ENCODE measurements at places on chromosomes 1 and 21.

DNA sequence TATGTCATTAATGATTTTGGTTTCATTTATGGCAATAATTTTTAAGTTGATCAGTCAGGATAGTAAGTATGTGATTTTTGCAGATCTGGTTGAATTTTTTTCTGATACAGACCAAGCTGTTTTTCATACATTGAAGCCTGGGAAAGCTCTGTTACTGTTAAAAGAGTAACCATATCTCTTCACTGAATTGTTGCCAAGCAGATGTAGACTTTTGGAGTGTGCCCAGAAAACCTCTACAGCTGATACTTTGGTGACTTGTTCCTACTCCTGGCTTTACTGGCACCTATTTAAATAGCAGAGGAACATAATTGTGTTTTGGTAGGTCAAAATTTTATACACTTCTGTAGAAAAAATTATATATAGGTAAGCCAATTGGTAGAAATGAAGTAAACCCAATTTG is 49.4 kb downstream of the NFIA start:
- DNase-seq = peak; percentile 64

- no peak for DNase-seq
Observed at GRCh38 chr1:160459056-160459455, 58.7 kb downstream of the VANGL2 start.

DNA sequence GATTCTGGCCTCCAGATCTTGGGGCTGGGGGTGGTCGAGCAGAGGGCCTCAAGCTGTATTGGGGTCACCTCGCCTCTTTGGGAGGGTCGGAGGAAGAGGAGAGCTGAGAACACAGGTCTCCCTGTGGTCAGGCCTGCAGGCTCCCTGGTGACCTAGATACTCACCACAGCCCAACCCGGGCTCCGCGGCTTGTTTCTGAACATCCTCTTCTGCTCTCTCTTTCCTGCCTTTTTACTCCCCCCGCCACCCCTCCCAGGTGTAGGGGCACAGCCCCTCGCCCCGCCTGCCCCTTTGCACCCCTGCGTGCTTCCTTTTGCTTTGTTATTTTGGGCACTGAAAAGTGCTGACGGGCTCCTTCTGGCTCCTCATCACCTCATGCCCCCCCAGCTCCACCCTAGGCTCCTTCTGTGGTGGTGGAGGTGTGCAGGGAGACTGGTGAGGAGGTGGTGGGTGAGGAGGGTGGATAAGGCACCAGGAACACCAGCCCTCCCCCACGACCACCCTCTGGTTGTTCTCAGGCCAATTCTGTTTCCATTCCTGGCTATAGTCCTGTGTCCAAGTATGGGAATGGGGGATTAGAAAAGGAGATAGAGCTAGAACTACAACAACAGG is 10.6 kb upstream of the LINGO4 start:
- no peak for DNase-seq

DNA sequence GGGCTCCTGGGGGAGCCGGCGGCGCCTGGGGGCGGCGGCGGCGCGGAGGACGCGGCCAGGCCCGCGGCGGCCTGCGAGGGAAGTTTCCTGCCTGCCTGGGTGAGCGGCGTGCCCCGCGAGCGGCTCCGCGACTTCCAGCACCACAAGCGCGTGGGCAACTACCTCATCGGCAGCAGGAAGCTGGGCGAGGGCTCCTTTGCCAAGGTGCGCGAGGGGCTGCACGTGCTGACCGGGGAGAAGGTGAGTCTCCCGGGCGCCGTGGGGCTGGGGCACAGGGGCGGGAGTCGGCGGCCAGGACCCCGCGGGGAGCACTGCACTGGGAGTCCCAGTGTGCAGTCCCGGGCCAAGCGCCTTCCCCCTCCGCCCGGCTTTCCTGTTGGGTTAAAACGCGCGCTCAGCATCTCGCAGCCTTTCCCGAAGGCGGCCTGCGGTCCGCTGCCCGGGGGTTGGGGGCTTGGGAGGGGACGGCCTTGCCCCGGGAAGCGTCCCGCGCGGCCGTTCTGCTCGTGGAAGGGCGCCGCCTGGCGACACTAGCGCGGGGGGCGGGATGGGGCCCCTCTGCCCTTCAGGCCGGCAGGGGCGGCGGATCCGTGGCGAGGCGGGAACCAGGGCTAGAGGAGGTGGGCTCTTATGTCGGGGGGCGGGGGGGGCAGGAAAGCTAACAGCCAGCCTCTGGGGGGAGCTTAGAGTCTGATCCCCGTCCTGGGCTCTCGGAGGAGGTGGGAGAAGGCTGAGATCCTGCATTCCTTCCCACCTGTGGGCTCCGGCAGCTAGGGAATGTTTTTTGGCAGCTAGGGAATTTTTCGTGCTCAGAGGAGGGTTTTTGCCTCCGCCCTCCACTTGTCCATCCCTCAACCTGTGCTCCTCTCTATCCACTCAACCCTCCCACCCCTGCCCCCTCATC is 1.1 kb downstream of the HUNK start:
- DNase-seq = peak; percentile 75

DNA sequence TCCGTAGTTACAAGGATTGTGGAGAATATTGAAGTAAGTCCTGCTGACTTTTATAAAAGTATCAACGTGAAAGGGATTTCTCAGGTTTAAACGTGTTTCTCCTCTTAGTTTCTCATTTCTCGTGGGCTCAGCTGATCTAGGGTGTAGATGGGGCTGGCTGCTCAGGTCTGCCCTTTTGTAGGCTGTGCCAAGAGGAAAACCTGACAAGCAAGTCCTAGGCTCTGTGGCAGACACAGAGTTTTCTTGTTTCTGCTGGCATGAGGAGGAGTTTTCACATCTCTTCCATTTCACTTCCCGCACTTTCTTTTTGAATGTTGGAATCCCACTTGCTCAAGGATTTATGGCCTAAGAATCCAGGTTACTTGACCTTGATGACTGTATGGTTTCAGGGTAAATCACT is 14.8 kb downstream of the VPS13D start:
- no peak for DNase-seq

GRCh38 chr1:25428475-25429166 is 2.1 kb upstream of the MACO1 start:
- DNase-seq = no peak

GRCh38 chr21:36728371-36729111 is 29.6 kb downstream of the SIM2 start:
- no peak for DNase-seq

GRCh38 chr1:177969109-177969508 is 749 bp downstream of the SEC16B start:
- DNase-seq = no peak

GRCh38 chr1:38962560-38962959 is 20.9 kb upstream of the RHBDL2 start:
- DNase-seq = no peak

GRCh38 chr1:15146142-15146680 is 7.3 kb upstream of the TMEM51 start:
- DNase-seq = no peak

- no peak for DNase-seq
Observed at GRCh38 chr1:155640367-155640766, 30.3 kb downstream of the MSTO1 start.

DNA sequence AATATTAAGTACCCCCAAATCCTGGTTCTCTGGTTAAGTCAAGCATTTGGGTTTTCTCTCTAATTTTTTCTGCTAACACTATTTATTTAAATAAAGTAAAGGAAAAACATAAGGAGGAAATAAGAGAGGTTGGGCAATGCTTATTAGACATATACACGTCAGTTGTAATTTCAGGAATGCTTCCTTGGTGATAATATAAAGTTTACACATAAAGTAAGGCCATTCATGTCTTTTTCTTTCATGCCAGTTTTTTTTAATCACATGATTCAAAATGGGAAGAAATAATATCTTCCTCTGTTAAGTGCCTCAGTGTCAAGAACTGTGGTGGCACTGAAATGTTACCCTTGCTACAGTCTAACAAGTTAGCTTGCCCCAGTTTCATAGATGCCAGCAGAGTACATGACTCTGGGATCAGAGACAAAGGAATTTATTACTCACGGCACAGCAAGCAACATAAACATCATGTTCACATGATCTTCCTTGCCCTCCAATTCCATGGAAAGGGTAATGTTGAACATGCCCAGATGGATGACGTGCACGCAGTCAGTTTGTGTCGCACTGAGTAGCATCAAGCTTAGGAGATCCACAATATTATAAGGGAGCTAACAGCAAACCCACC is 184.9 kb downstream of the PLA2G4A start:
- no peak for DNase-seq

- no peak for DNase-seq
Observed at GRCh38 chr1:199512037-199512710, 515.3 kb upstream of the NR5A2 start.

DNA sequence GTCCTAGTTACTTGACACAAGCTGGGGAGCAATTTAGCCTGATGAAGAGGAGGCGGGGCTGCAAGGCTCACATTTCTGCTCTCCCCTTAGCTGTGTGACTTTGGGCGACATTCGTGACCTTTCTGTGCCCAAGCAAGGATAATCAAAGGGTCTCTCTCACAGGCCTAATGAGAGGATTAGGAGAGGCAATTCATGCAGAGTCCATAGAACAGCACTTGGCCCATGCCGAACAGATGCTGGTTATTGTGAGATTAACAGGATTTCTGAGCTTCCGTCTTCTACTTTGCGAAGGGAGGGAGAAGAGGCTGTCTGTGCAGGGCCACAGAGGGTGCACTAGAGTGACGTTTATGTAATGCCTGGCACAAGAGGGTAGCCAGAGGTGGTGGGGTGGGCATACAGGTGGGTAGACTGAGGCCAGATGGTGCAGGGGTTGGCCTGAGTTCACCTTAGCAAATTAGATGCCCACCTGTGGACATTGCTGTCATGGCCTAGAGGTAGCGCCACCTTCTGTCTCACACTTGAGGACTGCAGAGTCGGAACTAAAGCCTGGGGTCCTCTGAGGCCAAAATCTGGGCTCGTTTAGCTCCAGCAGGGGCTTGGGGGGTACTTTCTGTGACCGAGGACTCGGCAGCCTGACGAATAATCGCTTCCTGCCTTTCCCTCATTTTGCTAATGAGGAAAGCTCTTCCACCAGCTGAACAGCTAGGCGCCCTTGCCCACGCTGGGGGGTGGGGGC is 18.6 kb downstream of the ACTL8 start:
- DNase-seq = no peak

GRCh38 chr1:200588698-200589097 is 31.9 kb downstream of the KIF14 start:
- DNase-seq = peak; percentile 7

DNA sequence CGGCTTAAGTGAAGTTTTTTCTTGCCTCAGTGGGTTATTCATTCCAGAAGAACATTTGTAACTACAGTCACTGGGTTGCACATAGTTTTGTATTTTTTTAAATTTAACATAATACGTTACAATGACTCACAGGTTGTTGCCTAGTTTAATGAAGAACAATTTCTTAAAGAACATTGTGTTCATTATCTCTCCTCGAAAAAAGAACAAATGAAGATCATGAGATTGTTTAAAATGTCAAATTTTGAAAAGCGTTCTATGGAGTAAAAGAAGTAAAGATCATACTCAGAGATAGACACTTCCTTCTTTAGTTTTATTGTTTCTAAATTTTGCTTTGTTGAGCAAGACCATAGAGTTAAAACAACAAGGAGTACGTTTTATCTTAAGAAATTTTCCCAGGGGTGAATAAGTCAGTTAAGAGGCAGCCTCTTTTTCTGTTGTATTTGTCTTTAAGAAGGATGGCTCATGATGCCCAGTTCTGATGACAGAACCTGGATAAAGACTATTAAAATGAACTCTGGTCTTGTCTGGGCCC is 10.5 kb upstream of the SLAMF1 start:
- no peak for DNase-seq

DNA sequence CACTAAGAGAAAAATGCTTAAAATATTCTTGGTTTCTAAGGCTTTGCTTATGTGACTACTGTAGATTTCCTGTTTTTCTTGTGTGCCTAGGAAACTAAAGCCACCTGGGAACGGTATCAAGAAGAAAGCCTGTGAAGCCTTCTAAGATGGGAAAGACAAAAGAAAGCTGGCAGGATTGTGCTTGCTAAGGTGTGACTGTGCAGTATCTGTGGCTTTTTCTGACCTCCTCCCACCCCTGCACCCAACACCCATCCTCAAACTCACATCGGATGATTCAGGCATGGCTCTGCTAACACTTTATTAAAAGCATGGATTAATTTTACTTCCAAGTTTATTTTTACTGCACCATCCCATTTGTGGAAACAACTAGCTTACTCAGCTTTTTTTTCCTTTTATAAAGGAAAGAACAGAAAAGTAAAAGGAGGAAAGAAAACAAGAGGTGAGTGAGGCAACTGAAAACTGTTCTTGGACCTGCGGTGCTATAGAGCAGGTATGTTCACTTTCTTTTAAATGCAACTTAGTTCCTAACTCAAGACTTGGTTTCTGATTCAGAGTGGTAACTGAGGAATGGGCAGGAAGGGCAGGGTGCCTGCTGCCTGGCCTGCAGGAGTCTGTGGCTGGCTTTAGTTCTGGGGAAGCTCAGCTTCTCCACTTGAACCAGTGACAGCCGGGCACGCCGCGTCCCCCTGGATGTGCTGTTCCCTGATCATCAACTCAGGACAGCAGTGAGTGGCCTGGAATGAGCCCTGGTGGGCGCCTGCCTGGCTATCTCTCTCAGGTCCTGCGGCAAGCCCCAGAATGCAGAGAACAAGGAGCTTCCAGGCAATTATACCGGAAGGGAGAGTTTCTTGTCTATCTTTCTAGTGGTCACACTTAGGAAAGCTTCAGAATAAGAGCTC is at the start of gene GBP6:
Gene GBP6, plus strand, starts transcription at position 422 of the 899 bp plus-strand sequence. CDS start 4,493 bp downstream, outside the sequence.
- no peak for DNase-seq

DNA sequence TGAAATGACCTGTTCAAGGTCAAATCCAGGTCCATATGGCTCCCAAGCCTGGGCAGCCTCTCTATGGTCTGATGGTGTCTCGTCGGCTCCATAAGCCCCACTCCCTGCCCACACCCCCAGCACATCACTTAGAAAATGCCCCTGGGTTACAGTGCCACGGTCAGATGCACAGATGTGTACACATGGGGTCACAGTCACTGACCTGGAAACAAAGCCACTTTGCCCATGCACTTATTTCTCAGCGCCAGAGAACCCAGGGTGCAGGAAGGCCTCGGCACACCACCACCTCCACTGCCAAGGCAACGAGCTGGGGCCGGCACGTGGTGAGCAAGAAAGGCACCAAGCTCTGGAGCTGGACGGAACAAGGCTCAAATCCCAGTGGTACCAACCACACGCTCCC is 24.7 kb downstream of the IFFO2 start:
- DNase-seq = no peak

- DNase-seq = no peak
Observed at GRCh38 chr1:157496121-157496526, 56.2 kb downstream of the FCRL5 start.

DNA sequence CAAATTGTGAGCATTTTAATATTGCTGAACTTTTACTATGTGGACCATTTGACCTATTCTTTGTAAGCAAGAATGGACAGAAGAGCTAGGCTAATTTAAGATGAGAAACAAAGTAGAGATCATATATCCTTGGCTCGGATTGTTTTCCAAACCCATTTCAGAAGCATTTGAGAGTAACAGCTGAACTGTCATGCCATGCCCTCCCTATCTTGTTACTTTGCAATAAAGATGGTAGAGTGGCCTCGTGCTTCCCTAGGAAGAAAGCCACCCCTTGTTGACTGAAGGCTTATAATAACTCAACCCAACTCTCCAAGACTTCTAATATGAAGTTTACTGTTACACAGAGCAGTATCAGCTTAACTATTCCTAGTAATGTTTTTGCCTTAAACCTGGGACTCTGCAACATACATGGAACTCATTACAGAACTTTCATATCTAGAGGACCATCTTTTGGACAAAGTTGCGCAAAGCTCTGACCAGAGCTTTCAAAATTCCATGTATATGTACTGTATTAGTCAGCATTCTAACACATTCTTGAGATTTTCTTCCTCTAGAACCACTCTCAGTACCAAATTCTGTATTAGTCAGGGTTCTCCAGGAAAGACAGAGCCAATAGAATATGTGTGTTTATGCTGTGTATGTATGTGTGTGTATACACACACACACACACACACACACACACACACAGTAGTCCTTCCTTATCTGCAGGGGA is 68.7 kb downstream of the ADAMTS1 start:
- no peak for DNase-seq
